ENCODE measurements at places on chromosomes 6 and 20. TPM values are rescaled to one million over a fixed set of nuclear protein-coding genes. Genes with fewer than 3 reads are reported as not detected.

DNA sequence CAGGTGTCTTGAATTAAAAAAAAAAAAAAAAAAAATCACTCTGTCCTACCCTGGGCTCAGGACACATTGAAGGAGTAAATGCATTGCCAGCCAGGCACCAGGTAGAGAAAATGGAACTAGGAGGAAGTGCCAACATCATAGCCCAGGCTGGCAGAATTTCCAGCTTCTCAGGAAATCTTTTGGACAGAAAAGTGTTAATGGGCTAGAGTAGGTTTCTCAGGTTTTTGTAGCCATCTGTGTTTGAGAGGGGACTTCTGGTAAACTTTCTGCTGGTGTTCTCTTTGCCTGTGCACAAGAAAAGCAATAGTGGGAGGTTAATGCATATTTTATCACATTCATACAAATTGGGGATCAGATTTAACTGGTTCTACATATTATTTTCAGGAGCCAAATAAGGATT lies 678.3 kb upstream of the NRSN1 start:
- DNase-seq = no peak

GRCh38 chr6:113402544-113402943 lies 454.6 kb upstream of the MARCKS start:
- DNase-seq = no peak

Gene B3GALT4
- 22.2 TPM for total RNA-seq

Gene SLC35B3
- total RNA-seq = 28.8 TPM

Gene PKIB
- 56.8 TPM for total RNA-seq

Gene CD109
- total RNA-seq = 1.3 TPM

- no peak for DNase-seq
These were observed 264.7 kb downstream of the TMEM242 start for GRCh38 chr6:157058574-157058973.

Gene ZNF512B
- 40.8 TPM for total RNA-seq

DNA sequence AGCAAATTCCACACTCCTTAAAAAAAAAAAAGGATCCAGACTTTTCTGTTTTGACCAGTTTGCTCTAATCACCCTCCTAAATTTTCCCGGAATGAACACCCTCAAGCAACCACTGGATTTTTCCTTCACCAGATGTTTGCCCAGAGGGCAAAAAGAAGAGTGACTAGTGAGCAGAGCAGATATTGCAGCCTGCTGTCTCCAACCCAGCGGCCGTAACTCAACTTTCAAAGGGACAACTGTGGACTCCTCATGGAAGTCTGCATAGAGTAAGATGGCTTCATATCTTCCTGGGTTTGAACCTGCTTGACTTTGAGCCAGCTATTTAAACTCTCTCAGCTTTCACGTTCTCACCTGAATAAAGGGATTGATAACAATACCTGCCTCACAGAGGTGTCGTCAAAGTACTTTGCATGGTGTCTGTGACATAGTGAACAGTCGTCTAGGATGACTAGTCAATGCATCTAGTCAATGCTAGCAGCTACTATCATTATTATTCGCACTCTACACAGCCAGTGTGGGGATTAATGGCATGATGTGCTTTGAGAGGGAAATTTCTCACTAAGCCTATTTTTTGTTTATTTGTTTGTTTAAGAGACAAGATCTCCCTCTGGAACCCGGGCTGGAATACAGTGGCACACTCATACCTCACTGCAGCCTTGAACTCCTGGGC lies 92.2 kb upstream of the HIVEP1 start:
- DNase-seq = no peak

Gene VGLL2
- total RNA-seq = 3.0 TPM

- no peak for DNase-seq
These were observed 20.7 kb upstream of the RNGTT start for GRCh38 chr6:88984152-88984551.

DNA sequence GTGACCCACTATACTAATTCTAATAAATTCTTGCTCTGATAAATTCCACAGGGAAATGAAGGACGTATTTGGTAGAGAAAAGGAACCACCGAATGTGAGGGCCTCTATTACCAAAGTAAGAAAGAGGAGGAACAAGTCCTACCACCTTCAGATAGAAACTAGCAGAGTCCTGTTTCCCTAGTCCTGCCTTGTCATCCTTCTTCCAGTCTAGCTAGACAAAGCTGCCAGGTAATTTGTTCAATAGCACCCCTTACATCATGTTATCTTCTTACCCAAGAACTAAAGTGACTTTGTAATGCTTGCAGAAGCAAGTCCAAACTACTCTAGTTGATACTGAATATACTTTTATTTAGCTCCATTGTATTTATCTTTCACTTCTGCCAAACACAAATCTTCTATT lies 29.3 kb upstream of the FAM83B start:
- no peak for DNase-seq

GRCh38 chr6:166938150-166938549 lies 18.2 kb downstream of the RNASET2 start:
- peak; percentile 45 for DNase-seq

DNA sequence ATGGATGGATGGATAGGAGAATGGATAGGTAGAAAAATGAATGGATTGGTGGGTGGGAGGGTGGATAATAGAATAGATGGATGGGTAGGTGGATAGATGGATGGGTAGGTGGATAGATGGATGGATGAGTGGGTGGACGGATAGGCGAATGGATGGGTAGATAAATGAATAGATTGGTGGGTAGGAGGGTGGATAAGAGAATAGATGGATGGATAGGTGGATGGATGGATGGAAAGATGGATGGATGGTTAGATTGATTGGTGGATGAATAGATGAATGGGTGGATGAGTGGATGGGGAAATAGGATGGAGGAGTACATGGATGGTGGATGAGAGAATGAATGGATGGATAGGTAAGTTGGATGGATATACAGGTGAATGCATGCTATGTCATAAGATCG lies 110.5 kb downstream of the CEBPB start:
- no peak for DNase-seq

Gene CST7
- total RNA-seq = not detected

Gene LGSN
- total RNA-seq = not detected

DNA sequence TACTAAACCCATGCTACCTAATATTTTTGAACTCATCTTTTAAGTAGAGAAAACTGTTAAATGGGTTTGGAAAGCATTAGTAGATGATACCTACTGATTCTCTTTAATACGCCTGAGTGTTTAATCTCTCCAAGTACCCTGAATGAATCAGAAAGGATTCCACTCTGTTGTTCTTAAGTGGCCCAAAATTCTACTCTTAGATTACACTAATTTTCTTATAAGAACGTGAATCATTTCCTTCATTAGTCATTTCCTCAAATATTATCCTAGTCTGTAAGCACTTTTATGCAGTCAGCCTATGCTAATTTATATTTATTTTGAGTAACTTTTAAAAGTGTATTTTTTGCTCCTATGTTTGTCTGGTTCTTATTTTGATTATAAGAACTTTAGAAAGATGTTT lies 380.0 kb downstream of the BTBD9 start:
- DNase-seq = no peak

Data from type B pancreatic cell (in vitro differentiated cells).